Activated CD4-positive, alpha-beta T cell treated with anti-CD3 and anti-CD28 coated beads, Interleukin-2, amount 10 ng/mL, durations not matched to agents 7 days and 5 days (primary cell): ENCODE measurements at places on chromosomes 5 and 9. TPM values are rescaled to one million over a fixed set of nuclear protein-coding genes. Genes with fewer than 3 reads are reported as not detected.

- H3K4me3 ChIP-seq = no peak overlapping the region
- H3K27me3 ChIP-seq = peaks cover 38% of the 10 kb centered on the region
- H3K4me1 ChIP-seq = peaks cover 40% of the 10 kb centered on the region
- H3K27ac ChIP-seq = no peak overlapping the region
- H3K36me3 ChIP-seq = peaks cover 16% of the 10 kb centered on the region
These were observed 56.1 kb downstream of the PTCH1 start for GRCh38 chr9:95460518-95461164.

LAMC3 gene
- total RNA-seq = 0.27 TPM

DNA sequence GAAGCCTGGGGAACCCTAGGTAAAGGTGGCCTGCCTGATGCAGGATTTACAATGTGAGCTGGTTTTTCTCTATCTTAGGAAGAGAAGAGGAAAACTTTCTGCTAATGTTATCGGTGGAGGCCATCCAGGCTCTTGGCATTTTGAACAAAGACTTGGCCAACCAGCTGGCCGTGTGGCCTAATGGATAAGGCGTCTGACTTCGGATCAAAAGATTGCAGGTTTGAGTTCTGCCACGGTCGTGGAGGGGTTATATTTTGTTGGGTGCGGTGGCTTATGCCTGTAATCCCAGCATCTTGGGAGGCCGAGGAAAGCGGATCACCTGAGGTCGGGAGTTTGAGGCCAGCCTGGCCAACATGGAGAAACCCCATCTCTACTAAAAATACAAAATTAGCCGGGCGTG, 9.6 kb downstream of the C9orf152 start:
- DNase-seq = no peak
- no peaks in the 10 kb centered on the region for H3K36me3 ChIP-seq
- H3K4me1 ChIP-seq = peaks cover 3% of the 10 kb centered on the region
- H3K27me3 ChIP-seq = peaks cover 10% of the 10 kb centered on the region
- H3K4me3 ChIP-seq = no peak overlapping the region

- no peak for DNase-seq
- H3K4me1 ChIP-seq = no peaks in the 10 kb centered on the region
- H3K27me3 ChIP-seq = peaks cover 39% of the 10 kb centered on the region
These were observed 17.7 kb upstream of the TLX3 start for GRCh38 chr5:171291371-171291770.

DNA sequence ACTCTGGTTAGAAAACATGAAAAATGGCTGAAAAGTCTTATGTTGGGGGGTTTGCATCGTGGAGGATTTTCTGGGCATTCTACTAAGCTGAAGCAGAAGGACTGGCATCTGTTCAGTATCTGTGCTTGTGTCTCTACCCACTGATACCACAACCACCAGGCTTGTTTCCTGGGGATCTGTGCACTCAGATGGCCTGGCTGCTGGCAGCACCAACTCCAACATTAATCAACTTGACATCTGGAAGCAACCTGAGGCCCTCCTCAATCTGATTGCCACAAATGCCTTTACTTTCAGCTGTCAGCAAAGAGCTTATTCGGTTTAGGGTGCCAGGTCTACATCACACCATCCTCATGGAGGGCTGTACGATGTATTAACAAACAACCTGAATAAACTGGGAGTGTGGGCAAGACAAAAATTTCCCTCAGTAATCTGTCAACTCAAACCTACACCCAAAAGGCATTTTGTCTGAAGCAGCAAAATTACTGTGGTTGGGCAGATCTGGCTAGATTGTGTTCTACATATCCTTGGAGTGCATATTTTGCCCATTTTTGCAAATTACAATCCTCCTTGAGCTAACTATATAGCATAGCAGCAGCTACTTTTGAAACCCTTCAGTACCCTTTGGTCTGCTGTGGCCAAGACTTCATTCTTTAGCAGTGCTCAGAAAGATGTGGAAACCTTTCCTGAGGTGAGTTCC, 74.6 kb downstream of the FOXD1 start:
- peaks cover 72% of the 10 kb centered on the region for H3K27me3 ChIP-seq
- H3K4me3 ChIP-seq = no peak overlapping the region
- no peaks in the 10 kb centered on the region for H3K36me3 ChIP-seq
- DNase-seq = no peak
- no peaks in the 10 kb centered on the region for H3K4me1 ChIP-seq
- H3K27ac ChIP-seq = no peak overlapping the region

PIP5KL1 gene
- total RNA-seq = 4.1 TPM
